ENCODE measurements at places on chromosomes 12 and 14. TPM values are rescaled to one million over a fixed set of nuclear protein-coding genes. Genes with fewer than 3 reads are reported as not detected.

The FOXJ2 gene
- 8.4 TPM for total RNA-seq

- DNase-seq: no peak
Measured at GRCh38 chr12:15146585-15146984, 74.6 kb downstream of the RERG start.

DNA sequence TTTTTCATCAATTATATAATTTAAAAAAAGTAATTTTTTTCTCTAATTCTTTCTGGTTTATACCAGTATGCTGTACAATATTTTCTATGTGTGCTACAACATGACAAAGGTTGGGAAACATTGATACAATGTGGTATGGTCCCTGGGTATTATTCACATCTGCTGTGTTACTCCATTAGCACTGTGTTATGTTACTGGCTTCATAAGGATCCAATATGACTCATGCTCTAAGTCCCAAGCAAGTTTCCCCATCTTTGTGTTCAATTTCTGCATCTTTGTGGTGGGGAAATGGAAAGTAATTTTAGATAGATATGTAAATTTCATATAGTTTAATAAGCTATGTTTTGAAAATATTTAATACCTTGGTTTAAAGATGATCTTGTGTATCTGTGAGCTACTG lies 35.8 kb downstream of the FBXO33 start:
- DNase-seq: peak; percentile 28

- DNase-seq: peak; percentile 53
Measured at GRCh38 chr14:50531595-50532501, 521 bp downstream of the MAP4K5 start.

DNA sequence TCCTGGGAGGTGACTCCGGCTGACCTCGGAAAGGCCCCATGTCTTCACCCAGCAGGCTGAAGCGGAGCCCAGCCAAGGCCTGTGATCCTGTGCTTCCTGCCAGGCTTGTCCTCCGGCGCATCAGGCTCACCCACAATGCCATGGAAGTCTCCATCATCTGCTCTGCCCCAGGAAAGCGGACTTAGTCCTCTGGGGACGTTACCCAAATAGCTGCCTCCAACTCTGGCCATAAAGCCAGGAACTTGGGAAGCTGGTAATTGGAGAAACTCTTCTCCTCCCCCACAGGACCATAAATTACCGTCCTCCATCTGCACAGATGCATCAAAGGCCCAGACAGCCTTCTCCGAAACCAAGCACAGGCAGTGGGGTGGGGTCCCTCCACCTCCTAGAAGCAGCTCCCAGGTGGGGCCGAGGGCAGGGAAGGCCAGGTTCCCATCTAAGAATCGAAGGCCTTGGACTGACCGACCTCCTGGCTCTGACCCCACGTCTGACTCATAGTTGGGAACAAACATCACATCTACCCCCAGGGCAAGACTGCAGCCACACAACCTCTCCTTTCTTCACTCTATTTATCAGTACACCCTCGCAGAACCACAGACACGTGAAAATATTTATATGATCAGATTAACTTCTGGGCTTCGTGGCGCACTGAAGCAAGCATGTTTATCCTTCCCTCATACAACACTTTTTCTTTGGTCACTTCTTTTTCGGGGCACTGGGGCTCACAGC lies 56.4 kb downstream of the PITPNM2 start:
- DNase-seq: peak; percentile 93

- no peak for DNase-seq
Measured at GRCh38 chr12:16603916-16604575, 1.9 kb downstream of the LMO3 start.

The DPPA3 gene
- not detected for total RNA-seq

DNA sequence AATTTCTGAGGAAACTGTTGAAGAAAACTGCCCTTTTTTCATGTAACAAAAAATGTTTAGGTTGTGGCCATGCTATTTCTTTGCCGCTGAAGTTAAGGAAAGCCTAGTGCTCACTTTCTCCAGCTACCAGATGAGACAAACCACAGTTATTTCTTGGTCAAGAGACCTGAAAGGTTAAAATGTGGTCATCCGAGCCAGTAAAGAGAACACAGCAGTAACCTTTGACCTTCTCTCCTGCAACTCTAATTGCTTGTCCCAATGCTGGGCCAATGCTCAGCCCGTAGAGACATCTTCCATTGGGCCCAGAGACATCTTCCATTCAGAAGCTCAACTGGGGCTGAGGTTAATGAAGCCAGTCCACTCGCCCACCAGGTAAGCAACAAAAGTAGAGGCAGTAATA lies 109.8 kb upstream of the CPSF6 start:
- DNase-seq: peak; percentile 17

The SLC6A13 gene
- not detected for total RNA-seq

The STYK1 gene
- 0.86 TPM for total RNA-seq

DNA sequence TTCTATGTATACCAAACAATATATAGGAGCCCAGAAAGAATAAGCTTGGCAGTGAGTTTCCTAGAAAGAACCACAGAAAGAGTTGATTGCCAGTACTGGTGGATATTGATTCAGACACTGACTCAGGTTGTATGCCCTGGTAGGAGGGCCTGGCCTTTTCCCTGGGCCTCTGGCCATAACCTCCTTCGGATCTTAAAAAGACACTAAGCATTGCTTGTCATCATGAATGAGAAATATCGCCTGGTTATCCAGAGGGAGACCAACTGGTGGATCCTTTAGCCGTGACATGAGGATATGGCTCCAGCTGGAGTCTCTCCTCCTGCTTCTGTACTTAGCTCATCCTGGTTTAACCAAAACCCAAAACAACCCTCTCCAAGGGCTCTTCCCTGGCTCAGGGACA lies 231.5 kb downstream of the MSRB3 start:
- no peak for DNase-seq

GRCh38 chr14:76307786-76308780 lies 67.9 kb upstream of the ESRRB start:
- no peak for DNase-seq

The KRT74 gene
- not detected for total RNA-seq

GRCh38 chr12:1834186-1834925 lies 14.0 kb downstream of the LRTM2 start:
- no peak for DNase-seq

GRCh38 chr12:90399357-90399756 lies 555.6 kb downstream of the CCER1 start:
- DNase-seq: peak; percentile 2

DNA sequence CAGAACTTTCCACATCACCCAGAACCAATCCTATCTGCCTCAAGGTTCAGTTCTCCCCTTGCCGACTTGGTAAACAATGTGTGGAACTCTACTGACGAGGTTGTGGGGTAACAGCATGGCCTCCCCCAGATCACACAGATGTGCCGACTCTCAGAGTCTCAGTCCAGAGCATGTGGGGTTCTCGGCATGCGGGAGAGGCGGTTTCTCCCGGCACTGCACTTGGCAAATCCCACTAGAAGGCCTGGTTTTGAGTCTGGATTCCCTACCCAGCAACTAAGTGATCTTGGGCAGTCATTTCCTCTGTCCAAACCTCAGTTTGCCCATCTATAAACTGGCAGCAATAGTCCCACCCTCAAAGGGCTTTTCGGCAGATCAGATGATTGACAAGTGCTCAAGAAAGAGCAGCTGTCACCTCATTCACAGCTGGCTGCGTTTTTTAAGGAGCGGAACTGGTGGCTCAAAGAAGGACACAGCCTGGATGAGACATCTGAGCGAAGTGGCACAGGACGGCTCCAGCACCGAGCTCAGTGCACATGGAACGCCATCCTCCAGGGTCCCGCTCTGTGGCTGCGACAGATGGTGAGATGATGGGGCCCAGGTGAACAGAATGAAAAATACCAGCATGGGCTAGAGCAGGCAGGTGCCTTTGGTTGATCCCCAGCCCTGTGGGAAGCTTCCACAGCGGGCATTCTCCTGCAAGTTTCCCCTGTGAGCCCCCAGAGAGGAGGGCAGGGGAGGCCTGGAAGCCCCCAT lies 7.3 kb downstream of the TESC start:
- DNase-seq: no peak

The PRICKLE1 gene
- total RNA-seq: 13.9 TPM

DNA sequence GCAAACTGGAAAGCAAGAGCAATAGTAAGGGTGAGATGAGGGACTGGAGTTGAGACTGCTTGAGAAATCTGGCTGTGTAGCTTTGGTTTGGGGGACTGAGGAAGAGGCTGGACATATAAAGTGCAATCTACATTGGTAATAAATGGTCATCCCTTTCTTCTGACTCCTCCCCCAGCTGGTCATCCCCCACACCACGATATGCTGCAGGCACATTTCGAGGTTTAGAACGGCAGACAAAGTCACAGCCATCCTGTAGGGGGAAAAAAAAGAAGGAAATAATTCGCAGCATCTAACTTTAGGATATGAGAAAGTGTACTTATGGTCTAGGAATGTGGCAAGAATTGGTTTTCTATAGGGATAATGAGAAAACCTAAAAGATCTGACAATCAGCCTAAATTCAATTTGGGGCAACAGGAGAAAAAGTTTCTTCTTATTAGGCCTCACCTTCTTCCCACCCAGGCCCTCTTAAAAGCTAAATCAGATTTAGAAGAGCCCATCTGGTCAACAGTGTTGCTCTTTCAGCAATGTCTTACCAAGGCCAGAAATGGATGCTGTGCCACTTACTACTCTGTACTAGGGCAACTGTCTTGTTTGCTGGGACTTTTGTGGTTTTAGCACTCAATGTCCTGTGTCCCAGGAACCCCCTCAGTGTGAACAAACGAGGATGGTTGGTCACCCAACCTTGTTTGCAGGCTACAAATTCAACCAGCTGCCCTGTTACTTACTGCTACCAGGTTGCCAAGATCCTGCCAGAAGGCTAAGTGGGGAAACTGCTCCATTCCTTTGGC lies 7.6 kb downstream of the M6PR start:
- DNase-seq: no peak

The ADAM20 gene
- total RNA-seq: 0.86 TPM

GRCh38 chr14:65709576-65709975 lies 297.0 kb downstream of the FUT8 start:
- DNase-seq: no peak

- no peak for DNase-seq
Measured at GRCh38 chr12:107590413-107590812, 95.2 kb upstream of the PWP1 start.

DNA sequence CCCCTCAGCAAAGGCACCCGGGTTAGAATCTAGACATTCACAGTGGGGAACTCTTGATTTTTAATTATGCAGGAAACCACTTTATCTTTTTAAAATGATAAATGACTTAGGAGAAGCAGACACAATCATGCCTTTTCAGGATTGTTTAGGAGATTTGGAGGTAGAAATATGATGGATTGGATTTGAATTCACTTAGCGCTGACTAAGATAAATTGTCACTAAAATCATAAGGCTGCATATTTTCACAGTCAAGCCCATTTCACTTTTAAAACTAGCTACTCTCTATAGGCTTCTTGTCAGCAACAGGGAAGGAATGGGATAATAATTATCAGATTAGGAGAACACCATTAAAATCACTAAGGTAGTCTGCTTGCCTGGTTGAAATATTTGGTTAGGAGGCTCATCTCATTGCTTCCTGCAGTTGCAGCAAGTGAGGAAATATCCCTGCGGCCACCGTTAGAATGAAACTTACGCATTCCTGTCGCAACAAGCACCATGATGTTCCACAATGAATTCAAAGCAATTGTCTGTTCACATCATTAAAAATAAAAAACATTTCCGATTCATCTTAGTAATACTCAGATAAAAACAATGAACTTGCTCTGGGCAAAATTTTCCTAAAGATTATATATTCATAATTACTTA lies 31.9 kb downstream of the DACT1 start:
- no peak for DNase-seq

GRCh38 chr14:30214461-30215090 lies 286.9 kb upstream of the PRKD1 start:
- DNase-seq: peak; percentile 79

The TGM1 gene
- 2.2 TPM for total RNA-seq

GRCh38 chr14:22896356-22896755 lies 13.3 kb downstream of the REM2 start:
- DNase-seq: no peak

- no peak for DNase-seq
Measured at GRCh38 chr14:29856516-29856915, 71.1 kb downstream of the PRKD1 start.

DNA sequence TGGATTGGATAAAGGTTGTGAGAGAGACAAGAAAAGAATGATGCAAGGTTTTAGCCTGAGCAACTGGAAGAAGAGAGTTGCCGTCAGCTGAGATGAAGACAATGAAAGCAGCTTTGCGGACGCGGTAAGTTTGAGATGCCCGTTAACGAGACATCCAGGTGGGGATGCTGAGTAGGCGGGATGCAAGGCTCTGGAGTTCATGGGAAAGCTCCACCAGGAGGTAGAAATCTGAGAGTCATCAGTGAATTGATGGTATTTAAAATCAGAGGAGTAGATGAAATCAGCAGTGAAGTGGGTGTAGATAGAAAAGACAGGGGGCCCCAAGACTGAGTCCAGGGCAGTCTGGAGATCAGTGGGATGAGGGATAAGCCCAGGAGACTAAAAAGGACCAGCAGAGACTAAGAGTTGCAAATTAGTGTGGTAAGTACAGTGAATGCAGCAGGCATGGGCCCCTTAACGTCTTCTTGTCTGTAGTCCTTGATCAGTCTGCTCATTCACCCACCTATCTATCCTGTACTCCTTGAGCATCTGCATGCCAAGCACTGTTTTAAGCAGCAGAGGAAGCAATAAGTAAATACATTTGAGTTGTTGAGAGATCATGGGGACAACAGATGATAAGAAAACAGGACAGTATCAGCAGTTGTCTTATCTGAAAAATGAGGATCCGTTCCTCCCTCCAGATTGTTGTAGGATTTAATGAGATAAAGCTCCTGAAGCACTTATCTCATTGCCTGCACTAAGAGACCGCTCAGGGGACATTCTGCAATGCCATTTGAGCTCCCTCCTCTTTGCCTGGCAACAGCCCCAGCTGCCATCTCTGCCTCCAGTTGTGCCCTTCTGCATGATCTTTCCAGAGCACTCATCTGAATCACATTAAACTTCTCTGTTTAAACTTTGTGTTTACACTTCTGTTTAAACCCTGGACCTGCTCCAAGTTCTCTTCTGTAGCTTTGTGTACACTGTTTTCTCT lies 91.5 kb downstream of the APAF1 start:
- peak; percentile 36 for DNase-seq

DNA sequence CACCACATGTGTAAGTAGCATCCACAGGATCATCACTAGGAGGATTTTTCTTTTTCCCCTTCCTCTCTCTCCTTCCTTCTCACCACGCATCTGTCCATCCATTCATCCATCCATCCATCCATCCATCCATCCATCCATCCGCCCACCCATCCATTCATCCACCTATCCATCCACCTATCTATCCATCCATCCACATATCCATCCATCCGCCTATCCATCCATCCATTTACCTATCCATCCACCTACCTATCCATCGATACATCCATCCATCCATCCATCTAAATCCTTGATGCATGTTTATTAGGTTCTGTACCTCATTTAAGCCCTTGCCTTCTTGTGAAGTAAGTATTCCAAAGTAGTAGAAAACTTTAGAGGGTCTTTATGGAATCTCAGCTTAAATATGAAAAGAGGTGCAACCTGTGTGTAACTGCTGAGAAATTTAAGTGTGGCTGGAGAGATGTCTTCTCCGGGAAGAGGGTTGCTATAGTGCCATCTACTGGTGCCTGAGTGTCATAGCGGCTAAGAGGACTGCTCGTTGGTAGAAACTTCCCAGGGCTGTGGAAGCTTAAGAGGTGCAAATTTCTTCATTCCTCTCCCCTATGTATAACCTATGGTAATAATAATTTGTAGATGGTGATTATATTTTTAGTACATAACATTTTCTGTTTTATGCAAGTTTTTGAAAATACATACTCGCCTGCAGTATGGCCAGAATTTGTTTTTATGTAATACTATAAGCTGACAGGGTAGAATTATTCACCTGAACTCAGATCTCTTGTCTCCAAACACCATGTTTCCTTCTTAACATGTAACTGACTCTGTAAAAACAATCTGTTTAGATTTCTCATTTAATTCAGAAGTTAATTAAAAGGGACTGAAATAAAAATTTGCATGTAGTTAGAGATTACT lies 46.0 kb downstream of the MYO1H start:
- peak; percentile 65 for DNase-seq

GRCh38 chr12:15851919-15852318 lies 30.3 kb upstream of the STRAP start:
- DNase-seq: peak; percentile 9

Measured in fibroblast of villous mesenchyme (primary cell).